ENCODE measurements at places on chromosomes 3 and 15.

DNA sequence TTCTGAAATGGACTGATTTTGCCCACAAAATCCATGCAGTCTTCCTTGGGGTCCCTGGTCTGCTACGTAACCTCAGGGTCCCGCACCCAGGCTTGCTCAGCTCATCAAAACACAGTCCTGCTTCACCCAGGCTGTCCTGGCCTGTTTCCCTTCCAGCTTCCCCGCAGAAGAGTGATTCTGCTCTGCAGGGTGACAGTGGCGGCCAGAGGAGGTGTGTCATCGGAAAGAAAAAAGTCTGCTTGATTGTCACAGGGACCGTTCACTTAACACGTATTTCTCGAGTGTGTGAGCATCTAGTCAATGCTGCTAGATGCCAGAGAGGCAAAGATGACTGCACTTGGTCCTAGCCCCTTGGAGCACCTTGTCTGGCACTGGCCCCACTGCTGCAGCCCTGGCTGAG is 50.1 kb upstream of the ABHD2 start:
- no peak for DNase-seq

- DNase-seq = peak; percentile 81
These were observed 26.0 kb upstream of the MAGEF1 start for GRCh38 chr3:184737641-184738505.

- DNase-seq = no peak
These were observed 226.5 kb upstream of the NANOGP8 start for GRCh38 chr15:35311615-35312014.

DNA sequence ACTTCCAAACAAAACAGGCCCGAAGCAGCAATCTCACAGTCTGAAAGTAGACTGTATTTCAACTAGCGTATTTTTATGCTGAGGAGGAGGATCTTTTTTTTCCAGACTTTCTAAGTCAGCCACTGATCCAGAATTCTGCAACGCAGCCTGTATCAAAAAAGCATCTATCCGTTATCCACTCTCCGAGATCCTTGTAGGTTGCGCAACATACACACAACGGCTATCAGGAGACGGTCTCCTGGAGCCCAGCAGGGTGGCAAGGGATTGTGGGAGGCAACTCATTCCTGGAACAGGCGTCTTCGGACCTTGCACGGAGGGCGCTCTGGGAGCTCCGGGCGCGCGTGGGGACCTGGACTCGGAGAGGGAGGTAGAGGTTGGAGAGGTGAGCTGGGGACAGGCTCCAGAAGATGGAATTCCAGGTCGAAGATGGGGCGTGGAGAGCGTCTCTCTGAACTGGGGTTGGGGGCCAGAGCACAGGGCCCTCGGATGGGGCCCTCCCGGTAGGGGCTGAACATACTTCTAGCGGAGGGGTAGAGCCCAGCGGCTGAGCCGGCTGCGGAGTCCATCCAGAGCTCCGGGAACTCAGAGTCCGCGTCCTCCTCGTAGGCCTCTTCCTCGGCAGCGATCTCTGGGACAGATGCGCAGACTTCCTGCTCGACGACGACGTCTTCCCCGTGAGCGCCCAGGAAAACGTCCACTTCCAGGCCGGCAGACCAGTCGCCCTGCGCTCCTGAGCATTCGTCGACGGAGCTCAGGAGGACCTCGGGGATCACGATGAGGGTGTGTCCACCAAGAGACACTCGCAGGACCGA is 932 bp downstream of the PRR23C start:
- no peak for DNase-seq

GRCh38 chr15:75732809-75733451 is 20.3 kb upstream of the CSPG4 start:
- DNase-seq = peak; percentile 74

- DNase-seq = no peak
These were observed 79.8 kb upstream of the FNDC3B start for GRCh38 chr3:171959532-171960089.

- DNase-seq = no peak
These were observed 29.3 kb downstream of the PLA2G4D start for GRCh38 chr15:42065033-42065432.

GRCh38 chr3:184323696-184324095 is 9.3 kb downstream of the EIF4G1 start:
- DNase-seq = peak; percentile 1

DNA sequence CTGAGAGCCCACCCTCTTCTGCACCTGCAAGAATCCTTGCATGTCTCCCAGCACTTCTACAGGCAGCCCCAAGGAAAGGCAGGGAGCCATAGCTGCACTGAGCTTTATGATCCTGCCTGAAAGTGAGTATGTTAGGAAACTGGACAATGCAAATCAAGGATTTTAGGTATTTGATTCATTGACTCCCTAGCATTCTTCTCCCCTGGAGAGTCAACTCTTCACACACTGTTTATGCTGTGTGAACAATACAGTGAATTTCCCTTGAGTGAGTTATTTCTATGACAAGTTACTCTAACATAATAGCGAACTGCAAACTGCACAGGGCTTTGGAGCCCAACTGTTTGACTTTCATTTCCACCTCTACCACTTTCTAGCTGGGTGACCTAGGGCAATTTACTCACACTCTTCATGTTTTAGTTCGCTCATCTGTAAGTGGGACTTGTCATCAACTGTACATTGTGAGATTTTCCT is 96.0 kb upstream of the PHLDB2 start:
- no peak for DNase-seq

DNA sequence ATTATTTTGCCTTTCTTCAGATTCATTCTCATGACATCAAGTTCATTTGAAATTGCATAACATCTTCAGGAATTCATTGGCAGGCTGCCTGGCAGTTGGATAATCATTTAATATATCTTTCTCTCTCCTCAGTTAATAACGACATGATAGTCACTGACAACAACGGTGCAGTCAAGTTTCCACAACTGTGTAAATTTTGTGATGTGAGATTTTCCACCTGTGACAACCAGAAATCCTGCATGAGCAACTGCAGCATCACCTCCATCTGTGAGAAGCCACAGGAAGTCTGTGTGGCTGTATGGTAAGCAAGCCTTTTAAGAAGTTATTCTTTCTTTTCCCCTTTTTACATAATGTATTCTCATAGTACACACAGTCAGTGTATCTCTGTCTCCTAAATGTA is 38.2 kb downstream of the TGFBR2 start:
- DNase-seq = peak; percentile 36

DNA sequence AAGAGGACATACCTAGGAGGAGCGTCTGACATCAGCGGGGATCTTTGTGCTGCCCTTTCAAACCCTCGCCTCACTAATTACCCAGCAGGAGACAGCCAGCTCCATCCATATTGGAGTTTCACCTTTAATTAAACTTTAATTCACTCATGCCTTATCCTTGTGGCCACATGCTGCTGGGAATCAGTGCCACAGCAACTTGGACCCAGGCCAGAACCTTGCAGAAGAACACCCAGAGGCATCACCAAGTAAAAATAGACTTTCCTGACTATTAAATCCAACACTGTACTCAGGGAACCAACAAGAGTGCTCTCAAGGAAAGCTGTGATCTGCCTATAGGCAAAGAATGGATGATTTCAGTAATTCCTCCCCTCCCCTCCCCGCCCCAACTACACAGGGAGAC is 23.9 kb downstream of the EIF1B start:
- no peak for DNase-seq

DNA sequence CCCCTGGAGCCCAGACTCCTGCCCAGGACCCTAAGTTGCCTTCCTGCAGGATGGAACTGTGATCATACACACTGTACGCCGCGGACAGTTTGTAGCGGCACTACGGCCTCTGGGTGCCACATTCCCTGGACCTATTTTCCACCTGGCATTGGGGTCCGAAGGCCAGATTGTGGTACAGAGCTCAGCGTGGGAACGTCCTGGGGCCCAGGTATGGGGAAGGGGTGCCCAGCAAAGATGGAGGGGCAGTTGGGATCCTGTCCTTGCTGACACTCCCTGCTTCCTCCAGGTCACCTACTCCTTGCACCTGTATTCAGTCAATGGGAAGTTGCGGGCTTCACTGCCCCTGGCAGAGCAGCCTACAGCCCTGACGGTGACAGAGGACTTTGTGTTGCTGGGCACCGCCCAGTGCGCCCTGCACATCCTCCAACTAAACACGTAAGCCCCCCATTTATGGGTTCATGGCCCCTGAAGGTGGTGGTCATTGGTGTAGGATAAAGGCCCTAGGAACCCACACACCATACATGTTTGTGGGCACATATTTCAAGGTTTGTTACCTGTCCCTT is 28.8 kb downstream of the NBEAL2 start:
- no peak for DNase-seq

- DNase-seq = peak; percentile 68
These were observed 154.3 kb upstream of the CCDC54 start for GRCh38 chr3:107222907-107223306.

GRCh38 chr3:9875448-9875847 is 4.6 kb downstream of the CIDEC start:
- no peak for DNase-seq

- DNase-seq = peak; percentile 68
These were observed 1.8 kb upstream of the ZMYND10 start for GRCh38 chr3:50347187-50347813.

DNA sequence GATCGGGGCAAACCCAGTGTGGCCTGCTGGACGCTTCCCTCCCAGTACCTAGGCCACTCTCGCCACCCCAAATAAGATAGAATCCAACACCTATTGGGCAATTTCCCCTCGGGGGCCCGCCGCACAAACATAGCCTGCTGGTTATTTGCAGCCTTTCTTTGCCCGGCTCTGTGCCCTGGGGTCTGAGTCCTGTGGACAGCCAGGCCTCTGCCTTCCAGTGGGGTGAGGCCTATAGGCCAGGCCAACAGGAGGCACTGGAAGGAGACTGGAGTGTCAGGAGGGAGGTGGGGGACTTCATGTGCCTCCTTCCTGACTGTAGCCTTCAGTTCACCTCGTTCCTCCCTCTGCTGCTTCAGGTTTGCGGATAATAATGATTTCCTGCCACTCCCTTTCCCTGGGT is 47.4 kb upstream of the LDHAL6B start:
- no peak for DNase-seq

DNA sequence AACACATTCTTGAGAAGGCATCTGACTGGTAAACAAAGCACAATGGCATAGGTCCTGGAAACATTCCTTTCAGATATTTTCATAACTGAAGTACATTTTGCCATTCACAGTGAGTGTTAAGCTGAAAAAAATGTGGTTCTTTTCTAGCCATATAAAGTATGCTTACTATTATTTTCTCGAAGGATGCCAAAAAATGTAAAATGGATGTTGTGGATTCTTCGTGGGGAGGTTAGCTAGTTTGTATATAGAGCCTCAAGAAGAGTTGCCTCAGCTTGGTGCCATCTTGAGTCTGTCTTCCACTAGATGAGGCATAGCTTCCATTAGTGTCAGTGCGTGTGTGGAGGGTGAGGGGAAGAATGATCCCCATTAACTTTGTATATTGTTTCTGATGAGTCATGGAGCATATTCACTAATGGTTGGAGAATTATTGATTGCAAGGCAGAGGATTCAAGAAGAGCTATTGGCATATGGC is 4.1 kb downstream of the MBNL1 start:
- peak; percentile 26 for DNase-seq

GRCh38 chr3:37996785-37997301 is 6.3 kb downstream of the VILL start:
- DNase-seq = peak; percentile 76

DNA sequence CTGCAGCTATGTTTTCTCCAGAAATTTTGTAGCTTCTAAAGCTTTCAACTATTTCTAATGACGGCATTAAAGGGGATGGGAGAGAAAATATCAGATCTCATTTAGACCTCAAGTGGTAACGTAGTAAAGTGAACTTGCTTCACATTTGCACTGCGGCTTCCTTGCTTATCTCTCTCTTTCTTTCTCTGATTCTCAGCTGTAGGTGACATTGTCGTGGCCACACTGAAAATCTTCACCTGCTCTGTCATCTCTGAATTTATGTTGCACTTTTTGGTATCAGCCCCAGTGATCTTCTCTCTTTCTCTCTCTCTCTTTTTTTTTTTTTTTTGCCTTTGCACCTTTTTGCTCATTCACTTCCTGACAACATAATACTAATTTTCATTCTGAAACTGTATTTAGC is 254.1 kb upstream of the SATB1 start:
- DNase-seq = no peak

DNA sequence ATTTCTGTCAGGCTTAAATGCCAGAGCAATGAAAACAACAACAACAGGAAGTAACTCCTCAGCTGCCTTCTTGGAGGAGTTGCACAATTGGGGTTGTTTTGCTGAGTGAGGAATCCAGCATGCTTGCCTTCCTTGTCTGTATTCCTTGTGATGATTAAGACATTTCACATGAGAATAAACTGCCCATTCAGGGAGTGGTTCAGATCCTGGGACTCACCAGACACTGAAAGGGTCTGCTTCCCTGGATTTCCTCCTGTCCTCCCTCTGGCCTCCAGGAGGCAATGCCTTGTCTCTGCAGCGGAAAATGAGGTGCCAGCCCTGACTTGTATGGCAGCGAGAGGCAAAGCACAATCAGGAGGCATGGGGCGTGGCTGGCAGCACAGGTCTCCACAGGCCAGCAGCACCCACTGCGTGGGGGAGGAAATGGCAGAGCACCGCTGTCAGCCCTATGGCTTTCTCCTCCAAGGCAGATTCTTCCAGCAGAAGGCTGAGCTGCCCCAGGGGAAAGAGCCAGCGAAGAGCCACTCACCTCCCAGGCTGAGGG is 41.5 kb downstream of the RBP2 start:
- DNase-seq = peak; percentile 67
